EL (cell line): ENCODE measurements at places on chromosomes 7 and 10.
A peak's percentile ranks its signal among the peaks of the same experiment; 100 is the strongest.

- no peak for DNase-seq
These were observed 35.7 kb downstream of the LHPP start for GRCh38 chr10:124497196-124497881.

DNA sequence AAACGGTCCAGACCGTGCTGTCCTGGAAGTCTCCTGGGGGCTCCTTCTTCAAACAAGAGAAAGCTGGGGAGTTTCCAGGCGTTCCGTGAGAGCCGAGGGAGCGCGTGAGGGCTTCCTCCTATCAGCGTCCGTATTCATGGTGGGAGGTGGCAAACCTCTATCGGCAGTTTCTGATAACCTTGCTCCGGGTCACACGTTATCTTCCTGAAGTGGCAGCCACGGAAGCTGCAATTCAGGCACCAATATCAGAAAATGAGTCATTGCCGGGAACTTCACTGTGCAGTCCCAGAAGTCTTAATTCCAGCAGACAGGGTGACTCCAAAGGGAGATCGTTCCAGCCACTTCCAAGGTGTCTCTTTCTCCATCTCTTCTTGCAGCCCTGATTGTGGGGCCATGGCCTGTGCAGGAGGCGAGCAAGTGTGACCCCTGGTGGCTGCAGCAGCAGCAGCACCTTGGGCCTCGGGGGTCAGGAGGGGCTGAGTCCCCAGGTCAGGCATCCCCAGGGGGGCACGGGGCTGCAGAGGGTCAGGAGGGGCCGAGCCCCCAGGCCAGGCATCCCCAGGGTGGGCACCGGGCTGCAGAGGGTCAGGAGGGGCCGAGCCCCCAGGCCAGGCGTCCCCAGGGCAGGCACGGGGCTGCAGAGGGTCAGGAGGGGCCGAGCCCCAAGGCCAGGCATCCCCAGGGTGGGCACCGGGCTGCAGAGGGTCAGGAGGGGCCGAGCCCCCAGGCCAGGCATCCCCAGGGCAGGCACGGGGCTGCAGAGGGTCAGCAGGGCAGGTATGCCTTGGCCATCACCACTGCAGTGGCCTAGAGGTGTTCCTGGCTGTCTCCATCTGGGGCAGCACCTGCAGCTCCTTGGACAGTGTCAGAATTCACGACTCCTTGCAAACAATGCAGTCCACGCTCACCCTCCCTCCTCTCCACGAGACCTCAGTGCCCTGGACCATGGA lies 538.7 kb downstream of the DNAJB6 start:
- no peak for DNase-seq

DNA sequence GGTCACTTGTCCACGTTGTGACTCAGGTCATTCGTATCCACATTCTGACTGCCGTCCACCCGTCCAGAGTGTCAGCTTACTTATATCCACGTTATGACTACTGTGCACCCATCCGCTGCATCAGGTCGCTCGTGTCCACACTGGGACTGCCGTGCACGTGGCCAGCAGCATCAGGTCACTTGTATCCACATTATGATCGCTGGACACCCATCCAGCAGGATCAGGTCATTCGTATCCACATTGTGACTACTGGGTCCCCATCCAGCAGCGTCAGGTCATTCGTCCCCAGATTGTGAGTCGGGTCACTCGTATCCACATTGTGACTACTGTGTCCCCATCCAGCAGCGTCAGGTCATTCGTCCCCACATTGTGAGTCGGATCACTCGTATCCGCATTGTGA lies 47.3 kb upstream of the SUN1 start:
- no peak for DNase-seq

GRCh38 chr10:24756283-24756682 lies 32.6 kb upstream of the ARHGAP21 start:
- DNase-seq, result peak; percentile 3

- no peak for DNase-seq
These were observed 78.4 kb upstream of the CACNA2D1 start for GRCh38 chr7:82521906-82522445.

DNA sequence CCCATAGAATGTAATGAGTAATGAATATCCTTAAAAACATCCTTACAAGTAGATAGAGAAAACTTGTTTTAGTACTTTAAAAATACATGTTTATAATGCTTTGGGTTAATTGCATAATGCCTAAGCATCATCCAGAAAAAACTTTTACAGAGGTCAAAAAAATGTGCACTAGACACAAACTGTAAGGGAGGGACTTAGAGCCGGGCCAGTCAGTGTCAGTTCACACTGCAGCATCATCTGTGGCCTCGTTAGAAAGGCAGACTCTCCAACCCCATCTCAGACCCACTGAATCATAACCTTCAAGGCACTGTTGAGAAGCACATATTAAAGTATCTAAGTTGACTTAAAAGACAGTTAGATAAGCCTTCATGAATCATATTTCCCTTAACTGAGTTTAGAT lies 230.1 kb upstream of the PRPS1L1 start:
- peak; percentile 34 for DNase-seq

DNA sequence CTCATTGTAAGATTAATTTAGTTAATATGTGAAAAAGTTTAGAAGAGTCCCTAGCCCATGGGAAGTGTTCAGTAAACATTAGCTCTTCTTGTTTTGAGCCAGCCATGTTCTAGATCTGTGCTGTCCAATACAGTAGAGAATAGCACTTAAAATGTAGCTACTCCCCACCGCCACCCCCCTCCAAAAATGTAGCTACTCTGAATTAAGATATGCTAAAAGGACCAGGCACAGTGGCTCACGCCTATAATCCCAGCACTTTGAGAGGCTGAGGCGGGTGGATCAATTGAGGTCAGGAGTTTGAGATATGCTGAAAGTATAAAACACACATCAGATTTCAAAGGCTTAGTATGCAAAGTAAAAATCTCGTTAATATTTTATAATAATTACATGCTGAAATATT lies 47.3 kb upstream of the MXI1 start:
- DNase-seq, result no peak

- DNase-seq, result no peak
These were observed 89.1 kb downstream of the FGFR2 start for GRCh38 chr10:121509112-121509511.

GRCh38 chr7:159139639-159140038 lies 5.0 kb downstream of the VIPR2 start:
- DNase-seq, result no peak
